Fibroblast of mammary gland (primary cell): ENCODE measurements at places on chromosomes 6 and 20.
A peak's percentile ranks its signal among the peaks of the same experiment; 100 is the strongest.

GRCh38 chr20:10007747-10008146 is 27.0 kb upstream of the ANKEF1 start:
- no peak for DNase-seq

DNA sequence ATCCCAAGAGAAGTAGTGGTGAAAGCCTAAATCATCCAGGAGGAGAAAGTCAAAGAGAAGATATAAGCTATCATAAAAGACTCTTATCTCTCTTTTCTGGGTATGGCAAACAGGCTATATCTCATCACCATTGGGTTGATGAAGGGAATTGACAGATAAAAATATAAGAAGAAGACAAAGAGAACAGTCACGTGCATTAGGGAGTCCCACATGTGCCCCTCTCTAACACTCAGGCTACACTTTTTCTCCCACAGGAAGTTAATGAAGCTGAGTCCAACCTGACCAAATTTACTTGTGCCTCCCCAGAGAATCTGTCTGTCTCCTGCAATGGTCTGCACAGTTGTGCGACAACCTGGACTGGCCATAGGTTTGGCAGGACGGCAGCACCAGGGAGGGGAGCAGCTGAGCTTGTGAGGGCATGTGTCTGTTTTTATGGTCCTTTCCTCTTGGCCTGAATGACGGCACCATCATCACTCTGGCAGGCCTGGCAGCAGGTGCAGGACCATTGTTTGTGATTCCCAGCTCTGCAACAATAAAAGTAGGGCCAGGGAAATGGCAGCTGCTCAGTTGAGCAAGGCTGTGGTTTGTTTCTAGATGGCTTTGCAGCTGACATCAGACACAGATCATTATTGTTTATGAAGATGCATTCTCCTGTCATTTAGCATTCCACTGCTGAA is 144.5 kb upstream of the MCHR2 start:
- no peak for DNase-seq

DNA sequence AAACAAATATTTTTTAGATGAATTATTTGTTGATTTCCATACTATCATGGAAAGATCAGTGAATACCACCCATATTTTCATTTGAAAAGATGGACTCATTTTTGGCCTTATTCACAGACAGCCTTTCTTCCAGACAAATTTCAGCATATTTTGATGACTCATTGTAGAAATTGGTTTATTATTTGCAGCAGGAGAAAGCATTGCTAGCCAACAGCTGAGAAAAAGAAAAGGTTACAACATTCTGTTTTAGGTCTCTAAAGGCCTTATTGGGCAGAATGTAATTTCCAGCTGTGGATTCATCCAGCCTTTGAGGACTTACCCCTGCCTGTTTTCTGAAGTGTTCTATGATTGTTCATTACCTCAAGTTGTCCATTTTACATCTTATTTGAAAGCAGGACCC is 201.9 kb downstream of the PLCB4 start:
- DNase-seq = peak; percentile 83

DNA sequence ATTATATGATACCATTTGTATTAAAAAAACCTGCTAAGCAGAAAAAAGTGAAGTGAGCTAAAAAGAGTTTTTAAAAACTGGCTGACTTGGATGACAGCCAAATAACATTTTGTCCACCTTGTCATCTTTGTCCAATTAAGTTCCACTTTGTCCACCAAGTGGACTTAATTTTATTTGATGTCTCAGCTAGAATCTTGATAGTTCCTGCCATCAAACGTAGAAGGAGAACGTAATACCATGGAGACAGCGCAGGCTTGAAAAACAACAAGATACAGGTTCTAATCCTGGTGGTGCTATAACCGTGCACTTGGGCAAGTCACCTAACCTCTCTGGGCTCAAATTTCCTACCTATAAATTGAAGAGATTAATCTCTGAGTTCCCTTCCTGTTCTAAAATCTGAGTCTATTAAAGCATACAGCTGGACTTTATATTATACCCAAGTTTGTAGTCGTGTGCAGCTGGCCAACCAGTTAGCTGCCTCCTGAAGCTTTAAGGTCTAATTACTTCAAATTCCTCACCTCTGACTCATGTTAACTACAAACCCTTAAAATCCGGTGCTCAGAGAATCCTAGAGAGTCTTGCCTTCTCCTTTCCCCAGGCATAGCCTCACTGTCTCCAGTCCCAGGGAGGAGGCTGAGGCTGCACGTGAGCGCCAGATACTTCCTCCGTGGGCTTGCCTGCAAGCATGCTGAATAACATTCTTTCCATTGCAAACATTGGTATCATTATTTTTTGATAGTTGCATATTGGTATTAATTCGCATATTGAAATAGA is 16.8 kb downstream of the TMEM244 start:
- DNase-seq = peak; percentile 60
